ENCODE measurements at places on chromosomes 5 and 9.

DNA sequence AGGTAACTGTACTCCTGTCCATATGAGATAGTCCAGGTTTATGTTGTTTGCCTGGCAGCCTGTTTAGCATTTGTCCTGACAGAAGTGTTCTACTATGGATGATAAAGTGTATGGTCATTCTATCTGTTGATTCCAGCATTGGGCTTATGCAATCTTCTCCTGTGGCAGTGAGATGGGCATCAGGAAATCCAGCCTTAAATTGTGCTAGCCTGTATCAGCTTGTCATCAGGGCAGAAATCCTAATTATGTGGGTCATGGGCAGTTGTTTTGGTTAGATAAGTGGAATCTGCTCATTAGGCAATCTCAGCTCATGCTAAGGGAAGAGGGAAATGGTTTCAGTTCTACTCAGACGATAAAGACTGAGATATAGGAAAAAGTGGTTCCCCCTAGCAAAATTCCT, 247.4 kb upstream of the CHD1 start:
- H3K4me1 ChIP-seq = no peaks in the 10 kb centered on the region
- no peaks in the 10 kb centered on the region for H3K36me3 ChIP-seq
- no peak for DNase-seq
- no peak overlapping the region for H3K4me3 ChIP-seq
- H3K27me3 ChIP-seq = no peaks in the 10 kb centered on the region
- no peak overlapping the region for H3K27ac ChIP-seq

DNA sequence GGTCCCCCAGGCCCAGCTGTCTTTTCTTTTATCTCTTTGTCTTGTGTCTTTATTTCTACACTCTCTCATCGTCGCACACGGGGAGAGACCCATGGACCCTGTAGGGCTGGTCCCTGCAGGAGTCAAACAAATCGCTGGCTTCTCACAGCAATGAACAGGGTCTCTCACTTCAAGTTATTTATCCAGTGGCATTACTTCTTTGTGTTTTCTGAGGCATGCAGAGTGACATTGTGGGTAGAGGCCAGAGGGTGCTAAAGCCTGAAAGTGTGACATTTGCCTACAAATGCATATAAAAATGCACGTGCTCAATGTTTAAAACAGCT, 127.6 kb downstream of the ST8SIA4 start:
- no peaks in the 10 kb centered on the region for H3K27me3 ChIP-seq
- no peak for DNase-seq
- no peak overlapping the region for H3K27ac ChIP-seq

DNA sequence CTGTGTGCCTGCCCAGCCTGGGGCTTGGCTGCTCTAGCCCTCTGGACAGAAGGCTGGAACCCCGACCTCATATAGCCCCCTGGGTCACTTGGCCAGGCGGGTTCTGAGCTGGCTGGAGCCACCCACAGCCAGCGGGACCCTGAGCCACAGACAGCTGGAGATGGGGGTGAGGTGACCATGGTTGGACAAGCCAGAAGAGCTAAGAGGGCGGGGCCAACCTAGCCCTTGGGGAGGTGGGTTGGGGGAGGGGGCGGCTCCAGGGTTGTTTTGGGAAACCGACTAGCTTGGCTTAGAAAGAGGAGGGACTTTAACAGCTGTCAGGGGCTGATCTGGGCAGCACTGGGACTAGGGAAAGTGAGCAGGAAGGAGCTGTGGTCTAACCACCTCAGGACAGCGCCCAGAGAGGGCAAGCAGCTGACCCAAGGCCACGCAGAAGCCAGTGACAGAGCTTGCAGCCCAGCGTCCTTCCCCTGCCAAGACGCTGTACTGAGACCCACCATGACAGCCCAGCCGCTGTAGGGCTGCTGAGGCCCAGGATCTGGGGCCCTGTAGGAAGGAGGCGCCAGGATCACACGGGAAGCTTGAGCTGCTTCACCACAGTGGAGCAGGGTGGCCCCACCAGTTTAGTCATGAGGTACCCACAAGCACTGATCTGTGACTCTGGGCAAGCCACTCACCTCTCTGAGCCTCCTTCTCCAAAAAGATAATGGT, 2.2 kb downstream of the AIF1L start:
- peaks cover 38% of the 10 kb centered on the region for H3K27me3 ChIP-seq
- H3K4me1 ChIP-seq = peaks cover 5% of the 10 kb centered on the region
- H3K36me3 ChIP-seq = no peaks in the 10 kb centered on the region
- DNase-seq = no peak

GRCh38 chr9:134287591-134288491, 38.4 kb upstream of the RXRA start:
- H3K27me3 ChIP-seq = peaks cover 3% of the 10 kb centered on the region
- H3K36me3 ChIP-seq = no peaks in the 10 kb centered on the region
- H3K27ac ChIP-seq = no peak overlapping the region
- H3K4me3 ChIP-seq = no peak overlapping the region

DNA sequence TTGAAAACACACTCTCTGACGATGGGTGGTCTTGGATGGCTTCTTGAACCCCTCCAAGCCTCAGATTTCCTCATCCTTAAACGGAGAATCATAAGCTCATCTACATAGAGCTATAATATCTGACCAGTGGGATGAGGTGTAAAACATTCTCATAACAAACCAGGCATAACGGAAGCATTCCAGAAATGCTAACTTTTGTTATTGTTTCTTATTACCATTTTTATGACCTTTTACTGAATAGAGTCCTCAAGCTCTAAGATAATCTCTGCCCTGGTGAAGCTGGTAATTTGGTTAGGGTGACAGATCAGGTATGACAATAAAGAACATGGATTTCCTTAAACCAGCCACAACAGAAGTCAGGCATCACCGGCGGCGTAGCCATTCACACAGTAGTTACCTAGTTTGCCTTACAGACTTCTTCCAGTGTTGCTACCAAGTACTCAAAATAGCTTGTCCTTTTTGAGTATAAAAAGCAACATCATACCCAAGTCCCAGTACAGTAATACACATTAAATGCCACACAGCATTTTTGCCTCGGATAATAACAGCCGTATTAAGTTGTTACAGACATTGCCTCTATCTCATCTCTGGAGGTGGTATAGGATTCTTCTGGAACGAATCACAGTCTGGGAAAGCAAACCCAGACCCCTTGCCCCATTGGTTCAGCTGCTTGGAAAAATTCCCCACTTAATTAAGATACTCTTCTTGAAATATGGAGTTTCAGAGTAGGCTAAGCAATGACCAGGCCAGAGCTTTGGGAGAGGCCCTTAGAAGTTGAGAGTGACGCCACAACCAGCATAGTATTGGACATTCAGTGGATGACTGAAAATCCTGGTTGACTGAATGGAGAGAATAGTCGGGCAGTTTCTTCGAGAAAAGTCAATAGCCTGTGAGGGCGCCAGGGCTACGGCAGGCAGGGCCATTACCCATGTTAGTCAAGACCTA, 252.5 kb downstream of the SLIT3 start:
- no peaks in the 10 kb centered on the region for H3K4me1 ChIP-seq
- no peaks in the 10 kb centered on the region for H3K36me3 ChIP-seq
- no peak overlapping the region for H3K4me3 ChIP-seq
